ENCODE measurements at places on chromosomes 11 and 22.
A peak's percentile ranks its signal among the peaks of the same experiment; 100 is the strongest.

DNA sequence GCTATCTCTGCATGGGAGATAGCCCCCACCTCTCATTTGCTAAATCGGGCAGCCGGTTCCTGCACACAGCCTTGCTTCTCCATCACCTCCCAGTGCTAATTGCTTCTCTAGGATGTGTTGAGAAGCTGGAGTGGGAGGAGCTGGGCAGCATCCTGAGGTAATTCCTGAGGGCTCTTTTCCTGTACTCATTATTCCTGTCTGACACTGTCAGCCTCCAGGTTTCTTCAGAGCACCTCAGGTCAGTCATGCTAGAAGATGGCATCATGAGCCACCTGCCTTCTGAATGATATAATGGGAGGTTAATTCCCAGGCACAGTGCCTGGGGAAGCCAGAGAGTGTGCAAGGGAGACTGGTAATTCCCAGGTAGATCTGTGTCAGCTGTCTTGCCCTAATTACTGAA, 133.0 kb downstream of the RAB38 start:
- DNase-seq = no peak

GRCh38 chr11:106466521-106467080, 389.1 kb downstream of the AASDHPPT start:
- DNase-seq = no peak

DNA sequence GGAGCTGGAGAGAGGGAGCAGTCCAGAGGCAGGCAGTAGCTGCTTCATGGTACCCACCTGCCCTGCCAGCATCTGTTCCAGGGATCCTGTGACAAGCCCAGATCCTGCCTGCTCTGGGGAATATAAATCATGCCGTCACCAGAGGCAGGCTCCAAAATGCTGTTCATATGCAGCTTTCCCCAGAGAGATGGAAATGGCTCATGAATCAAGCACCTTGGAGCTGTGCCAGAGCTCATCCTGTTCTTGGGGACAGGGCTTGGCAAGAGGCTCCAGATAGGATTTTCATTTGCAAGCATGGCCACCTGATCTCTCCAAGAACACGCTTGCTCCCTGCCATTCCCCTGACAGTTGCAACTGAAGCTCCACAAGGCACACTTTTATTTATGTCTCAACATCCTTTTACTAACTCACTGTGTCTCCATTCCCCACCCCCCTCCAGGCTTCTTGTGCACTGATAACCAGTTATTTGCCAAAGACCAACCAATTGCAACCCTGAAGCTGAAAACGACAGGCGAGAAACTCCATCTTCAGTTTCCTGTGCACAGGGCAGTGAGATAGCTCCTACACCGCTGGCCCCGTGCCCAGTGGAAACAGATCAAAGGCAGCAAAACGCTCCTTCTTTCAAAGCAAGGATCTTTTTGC, 115.8 kb upstream of the PITPNB start:
- DNase-seq = peak; percentile 73

GRCh38 chr11:45048313-45048841, 97.7 kb upstream of the TP53I11 start:
- DNase-seq = no peak

DNA sequence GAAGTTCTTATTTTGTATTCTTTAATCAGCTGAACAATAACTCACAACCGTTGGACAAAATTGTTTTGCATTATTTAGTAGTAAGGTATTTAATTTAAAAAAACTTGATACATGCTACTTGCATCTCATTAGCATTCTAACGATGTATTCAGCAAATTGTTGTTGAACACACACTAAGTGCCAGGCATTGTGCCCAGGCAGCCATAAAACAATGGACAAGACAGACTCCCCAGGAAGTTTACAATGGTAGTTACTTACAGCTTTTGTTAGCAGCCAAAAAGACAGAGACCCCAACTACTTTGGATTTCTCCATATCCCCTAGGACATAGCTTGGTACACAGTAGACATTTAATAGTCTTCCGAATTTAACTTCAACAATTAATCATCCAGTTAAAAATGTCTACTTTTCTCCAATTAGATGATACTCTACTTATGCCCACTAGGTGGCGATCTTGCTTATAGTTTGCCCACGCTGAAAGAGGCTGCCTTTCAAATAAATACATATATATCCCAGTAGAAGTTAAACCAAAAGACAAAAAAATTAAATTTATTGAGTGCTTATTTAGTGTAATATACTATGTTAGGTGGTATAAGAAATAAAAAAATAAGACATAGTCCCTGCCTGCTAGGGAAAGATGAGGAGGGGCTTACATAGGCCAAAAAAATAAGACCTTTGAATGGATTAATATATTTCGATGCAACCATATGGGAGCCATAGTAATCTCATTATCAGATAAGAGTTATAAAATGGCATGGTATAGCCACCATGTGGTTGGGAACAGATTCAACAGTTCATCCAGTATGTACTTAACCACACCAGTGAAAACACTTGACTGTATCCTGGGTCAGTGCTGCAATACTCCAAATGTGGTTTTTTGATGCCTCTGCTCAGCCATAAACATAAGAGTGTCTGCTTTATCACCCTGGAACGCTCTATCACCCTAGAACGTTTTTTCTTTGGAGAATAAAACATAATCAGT, 2.0 kb upstream of the FJX1 start:
- DNase-seq = no peak

GRCh38 chr22:17810570-17811116, 36.4 kb upstream of the BID start:
- no peak for DNase-seq

DNA sequence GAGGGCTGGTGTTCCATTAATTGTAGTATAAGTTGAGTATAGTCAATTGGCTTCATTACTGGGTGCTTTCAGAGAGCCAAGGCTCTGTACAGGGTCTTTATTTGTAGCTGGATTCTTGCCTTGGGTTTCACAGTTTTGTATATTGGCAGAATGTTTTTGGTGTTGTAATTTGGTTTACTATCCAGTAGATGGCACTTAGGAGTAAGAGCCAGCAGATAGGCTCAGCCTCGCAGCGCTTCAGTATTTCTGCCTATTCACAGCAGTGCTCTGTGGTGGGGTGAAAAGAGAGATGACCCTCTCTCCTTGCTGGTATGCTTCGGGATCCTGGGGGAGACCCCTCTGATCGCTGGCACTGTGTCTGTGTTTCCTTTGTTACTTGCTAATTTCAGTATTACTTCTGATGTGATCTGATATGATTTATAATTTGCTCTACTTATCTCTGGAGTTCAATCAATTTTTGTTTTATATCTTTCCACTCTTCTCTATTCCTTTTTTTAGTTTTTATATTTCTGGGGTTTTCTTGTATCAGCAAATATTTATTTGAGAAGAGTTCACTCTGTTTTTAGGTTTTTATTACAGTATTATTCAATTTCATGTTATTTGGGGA, 52.2 kb downstream of the ANO5 start:
- no peak for DNase-seq
